ENCODE measurements at places on chromosomes 3 and 15. TPM values are rescaled to one million over a fixed set of nuclear protein-coding genes. Genes with fewer than 3 reads are reported as not detected.
A peak's percentile ranks its signal among the peaks of the same experiment; 100 is the strongest.

Gene DUOXA2
- not detected for total RNA-seq

Gene CRABP1
- not detected for total RNA-seq

- DNase-seq = no peak
These were observed 31.2 kb downstream of the IQGAP1 start for GRCh38 chr15:90419206-90419605.

Gene GOLGA6B
- 0.22 TPM for total RNA-seq

DNA sequence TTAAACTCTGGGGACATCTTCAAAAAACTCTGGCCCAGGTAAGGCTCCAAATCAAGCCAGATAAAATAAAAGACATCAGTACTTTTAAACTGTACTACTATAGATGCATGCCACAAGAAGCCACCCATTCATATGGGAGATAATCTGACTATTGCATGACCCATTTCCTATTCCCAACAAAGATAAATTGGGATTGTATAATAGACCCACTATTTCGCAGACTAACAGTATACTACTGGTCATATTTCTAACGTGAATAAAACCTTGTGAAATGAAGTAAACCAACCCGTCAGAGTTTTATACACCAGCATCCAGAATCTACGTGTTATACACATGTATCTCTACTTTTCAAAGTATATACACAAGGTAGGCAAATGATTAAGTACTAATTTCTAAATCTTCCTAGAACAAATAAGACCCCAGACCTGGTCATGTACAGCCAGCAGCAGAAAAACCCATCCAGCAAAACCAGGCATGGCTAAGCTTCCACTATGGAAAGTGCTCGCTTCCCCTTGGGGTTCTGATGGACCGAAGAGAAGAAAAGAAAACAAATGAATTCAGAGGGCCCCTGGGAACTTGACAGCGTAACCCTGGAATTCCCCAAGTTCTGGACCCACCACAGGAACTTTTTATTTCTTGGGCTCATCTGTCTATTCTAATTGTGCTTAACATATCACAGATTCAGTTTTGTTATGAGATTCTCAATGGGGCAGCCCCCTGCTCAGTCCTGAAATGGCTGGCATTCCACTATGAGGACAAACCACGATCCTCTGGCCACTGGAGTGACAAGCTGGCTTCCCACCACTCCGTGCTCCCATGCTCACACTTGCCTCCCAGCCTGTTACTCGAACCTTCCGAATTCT, 69.1 kb downstream of the MB21D2 start:
- no peak for DNase-seq

DNA sequence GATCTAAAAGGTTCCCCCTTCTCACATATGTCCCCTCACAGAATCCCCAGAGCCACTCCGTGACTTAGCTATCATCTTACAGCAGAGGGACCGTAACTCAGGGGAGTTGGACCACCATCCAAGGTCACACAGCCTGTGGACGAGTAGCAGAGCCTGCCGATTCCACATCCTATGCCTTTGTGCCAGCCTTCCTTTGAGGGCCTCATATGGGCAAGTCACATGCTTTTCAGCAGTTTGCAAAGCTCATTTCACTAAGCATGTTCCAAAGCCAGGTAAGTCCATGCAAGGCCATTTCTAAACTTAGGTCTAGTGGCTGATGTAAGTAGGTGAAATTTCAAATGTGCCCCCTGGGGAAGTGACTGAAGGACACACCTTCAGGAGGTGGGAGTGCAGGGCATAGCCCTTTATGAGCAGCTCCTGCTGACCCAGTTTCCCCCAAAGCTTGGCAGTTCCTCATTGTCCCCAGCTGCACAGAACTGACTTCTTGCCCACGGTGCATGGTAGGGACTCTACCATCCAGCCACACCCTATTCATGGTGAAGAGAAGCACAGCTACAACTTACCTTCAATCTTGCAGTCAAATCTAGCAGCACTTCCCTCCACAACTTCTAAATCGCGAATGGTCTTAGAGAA, 33.3 kb upstream of the HACD2 start:
- DNase-seq = no peak

GRCh38 chr3:42655331-42655888, 1.9 kb downstream of the ZBTB47 start:
- DNase-seq = no peak

Gene PATL2
- 2.0 TPM for total RNA-seq

Gene WHAMM
- total RNA-seq = 6.9 TPM

- DNase-seq = peak; percentile 19
These were observed 5.7 kb upstream of the KLHL24 start for GRCh38 chr3:183629546-183630301.

GRCh38 chr15:25664761-25665160, 198.4 kb downstream of the ATP10A start:
- no peak for DNase-seq

- DNase-seq = no peak
These were observed 681.1 kb upstream of the CADM2 start for GRCh38 chr3:84277562-84278224.

DNA sequence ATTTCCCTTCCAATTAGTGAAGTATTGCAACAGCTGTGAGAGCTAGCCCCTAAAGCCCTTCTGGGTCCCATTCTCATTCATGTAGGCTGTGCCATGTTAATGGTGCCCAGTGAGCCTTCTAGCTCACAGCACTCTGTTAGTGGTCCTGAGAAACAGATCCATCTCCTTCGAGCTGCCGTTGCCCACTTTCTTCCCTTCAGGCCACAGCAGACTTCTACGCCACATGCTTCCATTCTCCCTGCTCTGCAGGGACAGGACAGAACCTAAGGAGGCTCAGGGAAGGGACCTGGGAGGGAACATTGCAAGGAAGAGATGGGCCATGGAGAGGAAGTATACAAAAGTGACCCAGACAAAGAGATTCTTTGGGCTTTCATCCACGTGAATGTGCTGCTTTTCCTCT, 11.7 kb upstream of the STARD5 start:
- no peak for DNase-seq

GRCh38 chr3:43294975-43295374, 8.6 kb downstream of the SNRK start:
- no peak for DNase-seq

GRCh38 chr3:4906107-4906621, 73.1 kb upstream of the BHLHE40 start:
- DNase-seq = peak; percentile 26

GRCh38 chr3:159632128-159632527, 356.5 kb upstream of the IL12A start:
- DNase-seq = no peak

Gene LRRIQ4
- total RNA-seq = 1.3 TPM

DNA sequence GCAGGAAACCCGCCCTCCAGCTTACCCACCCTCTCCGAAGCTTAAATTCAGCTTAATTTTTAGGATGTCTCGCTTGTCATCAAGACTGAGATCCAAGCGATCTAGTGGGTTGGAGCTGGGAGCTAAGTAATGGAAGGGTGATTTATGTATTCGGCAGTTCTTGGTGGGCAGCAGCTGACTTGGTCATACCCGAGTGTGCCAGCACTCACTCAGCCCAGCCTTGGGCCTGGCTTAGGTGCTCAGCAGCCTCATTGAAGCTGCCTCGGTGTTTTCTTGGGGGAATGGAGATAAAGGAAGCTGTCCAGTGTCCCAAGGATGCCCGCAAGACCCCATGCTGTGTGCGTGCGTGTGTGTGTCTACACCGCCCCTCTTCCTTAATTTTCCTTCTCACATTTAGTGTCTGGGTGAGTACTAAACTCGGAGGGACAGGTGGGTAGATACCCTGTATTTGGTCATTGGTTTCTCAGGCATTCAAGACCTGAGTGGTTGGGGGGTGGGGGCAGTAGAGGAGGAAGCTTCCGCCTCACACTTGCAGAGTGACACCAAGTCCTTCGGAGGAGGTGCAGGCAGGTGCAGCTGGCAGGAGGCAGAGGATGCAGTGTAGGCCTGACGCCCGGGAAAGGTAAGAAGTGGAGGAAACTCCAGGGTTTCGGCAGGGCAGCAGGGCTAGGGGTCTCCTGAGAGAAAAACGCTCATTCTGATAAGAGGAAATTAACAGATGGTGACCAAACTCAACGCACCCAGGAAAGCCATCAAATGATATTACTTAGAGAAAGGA, 92.8 kb downstream of the PCSK6 start:
- DNase-seq = no peak

DNA sequence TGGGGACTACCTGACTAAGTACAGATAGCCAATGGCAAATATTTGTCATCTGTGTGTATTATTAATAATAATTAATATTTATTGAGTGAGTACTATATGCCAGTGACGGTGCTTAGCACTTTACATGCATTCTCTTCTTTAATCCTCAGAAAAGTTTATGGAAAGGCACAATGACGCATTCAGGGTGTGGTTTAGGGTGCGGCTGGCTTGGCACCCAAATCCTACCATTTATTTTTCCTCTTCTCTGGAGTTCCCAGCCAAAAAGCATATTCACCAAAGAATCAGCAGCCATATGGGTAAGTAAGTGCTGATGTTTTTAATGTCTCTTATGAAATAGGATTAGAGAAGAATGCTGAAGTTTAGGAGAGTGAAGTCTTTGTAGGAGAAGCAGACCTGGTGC, 140.4 kb upstream of the TP63 start:
- DNase-seq = peak; percentile 24

- no peak for DNase-seq
These were observed 166.9 kb upstream of the FAM3D start for GRCh38 chr3:58833491-58833890.

- DNase-seq = no peak
These were observed 55.4 kb upstream of the SNRPN start for GRCh38 chr15:24899367-24899766.

GRCh38 chr3:53065841-53066480, 20.1 kb upstream of the SFMBT1 start:
- DNase-seq = no peak

GRCh38 chr15:40944510-40945296, 8.6 kb upstream of the CHAC1 start:
- DNase-seq = no peak

Gene SLITRK3
- not detected for total RNA-seq

Gene IQGAP1
- 164 TPM for total RNA-seq

GRCh38 chr15:69513986-69514385, 61.4 kb downstream of the RPLP1 start:
- DNase-seq = no peak

Gene MOBP
- not detected for total RNA-seq

GRCh38 chr3:183392186-183393034, 36.0 kb downstream of the MCF2L2 start:
- DNase-seq = no peak

Gene ARHGAP11A
- total RNA-seq = 91.6 TPM

- peak; percentile 88 for DNase-seq
These were observed 42.2 kb downstream of the B3GNT5 start for GRCh38 chr3:183295211-183295610.

GRCh38 chr3:13201851-13202250, 128.6 kb upstream of the IQSEC1 start:
- DNase-seq = no peak

DNA sequence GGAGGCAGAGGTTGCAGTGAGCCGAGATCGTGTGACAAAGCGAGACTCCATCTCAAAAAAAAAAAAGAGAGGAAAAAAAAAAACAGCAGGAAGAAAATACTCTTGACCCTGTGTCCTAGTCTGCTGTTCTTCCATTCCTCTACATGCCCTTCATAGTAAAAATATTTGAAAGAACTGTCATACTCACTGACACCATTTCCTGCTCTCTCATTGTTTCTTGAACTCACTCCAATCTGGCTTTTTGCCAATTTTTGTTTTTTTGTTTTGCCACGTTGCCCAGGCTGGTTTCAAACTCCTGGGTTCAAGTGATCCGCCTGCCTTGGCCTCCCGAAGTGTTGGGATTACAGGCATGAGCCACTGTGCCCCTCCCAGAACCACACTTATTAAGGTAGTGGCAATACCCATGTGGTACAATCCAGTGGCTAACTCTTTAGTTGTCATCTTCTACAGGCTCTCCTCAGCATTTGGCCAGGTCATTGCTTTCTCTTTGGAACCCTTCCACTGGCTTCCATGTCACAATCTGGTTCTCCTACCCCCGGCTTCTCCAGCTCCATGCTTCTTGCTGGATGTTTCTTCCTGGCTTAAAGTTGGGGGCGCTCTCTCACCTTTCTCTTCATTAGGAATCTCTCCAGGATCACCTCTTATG, 238.2 kb upstream of the C2CD4B start:
- peak; percentile 30 for DNase-seq

Gene ARL14
- 13.0 TPM for total RNA-seq

GRCh38 chr3:19881036-19881435, 53.0 kb downstream of the EFHB start:
- DNase-seq = no peak

DNA sequence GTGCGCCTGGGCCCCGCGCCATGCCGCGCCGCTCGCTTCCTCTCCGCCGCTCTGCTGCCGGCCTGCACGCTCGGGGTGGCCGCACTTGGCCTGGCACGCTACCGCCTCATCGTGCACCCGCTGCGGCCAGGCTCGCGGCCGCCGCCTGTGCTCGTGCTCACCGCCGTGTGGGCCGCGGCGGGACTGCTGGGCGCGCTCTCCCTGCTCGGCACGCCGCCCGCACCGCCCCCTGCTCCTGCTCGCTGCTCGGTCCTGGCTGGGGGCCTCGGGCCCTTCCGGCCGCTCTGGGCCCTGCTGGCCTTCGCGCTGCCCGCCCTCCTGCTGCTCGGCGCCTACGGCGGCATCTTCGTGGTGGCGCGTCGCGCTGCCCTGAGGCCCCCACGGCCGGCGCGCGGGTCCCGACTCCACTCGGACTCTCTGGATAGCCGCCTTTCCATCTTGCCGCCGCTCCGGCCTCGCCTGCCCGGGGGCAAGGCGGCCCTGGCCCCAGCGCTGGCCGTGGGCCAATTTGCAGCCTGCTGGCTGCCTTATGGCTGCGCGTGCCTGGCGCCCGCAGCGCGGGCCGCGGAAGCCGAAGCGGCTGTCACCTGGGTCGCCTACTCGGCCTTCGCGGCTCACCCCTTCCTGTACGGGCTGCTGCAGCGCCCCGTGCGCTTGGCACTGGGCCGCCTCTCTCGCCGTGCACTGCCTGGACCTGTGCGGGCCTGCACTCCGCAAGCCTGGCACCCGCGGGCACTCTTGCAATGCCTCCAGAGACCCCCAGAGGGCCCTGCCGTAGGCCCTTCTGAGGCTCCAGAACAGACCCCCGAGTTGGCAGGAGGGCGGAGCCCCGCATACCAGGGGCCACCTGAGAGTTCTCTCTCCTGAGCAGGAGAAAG, 951 bp downstream of the GPR62 start:
- DNase-seq = peak; percentile 63

GRCh38 chr3:67898916-67899315, 244.5 kb upstream of the SUCLG2 start:
- no peak for DNase-seq

- DNase-seq = peak; percentile 87
These were observed 17.3 kb upstream of the STAC start for GRCh38 chr3:36362973-36363372.

Gene C3orf22
- total RNA-seq = not detected

DNA sequence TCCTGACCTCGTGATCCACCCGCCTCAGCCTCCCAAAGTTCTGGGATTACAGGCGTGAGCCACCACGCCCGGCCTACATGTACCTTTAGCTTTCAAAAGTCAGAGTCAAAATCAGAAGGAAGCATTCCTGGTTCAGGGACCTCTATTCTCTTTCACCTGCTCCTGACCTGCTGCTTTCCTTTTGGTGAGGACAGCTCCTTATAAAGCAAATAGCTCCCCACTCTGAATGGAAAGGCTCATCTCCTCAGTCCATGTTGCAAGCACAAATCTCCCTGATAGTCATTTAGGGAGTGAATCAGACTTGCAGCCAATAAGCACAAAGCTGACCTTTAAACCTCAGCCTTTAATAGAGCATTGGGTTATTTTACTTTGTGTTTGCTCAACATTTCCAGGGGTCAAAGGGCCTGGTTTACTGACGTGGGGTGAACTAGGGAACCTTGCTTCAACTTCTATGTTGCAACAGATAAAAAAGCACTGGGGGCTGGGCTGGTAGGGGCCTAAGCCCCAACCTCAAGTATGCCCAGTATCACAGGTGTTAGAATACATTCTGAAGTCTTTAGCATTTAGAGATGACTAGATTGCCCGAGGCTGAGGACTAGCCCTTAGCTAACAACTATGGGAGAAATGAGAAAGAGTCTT, 43.1 kb downstream of the THRB start:
- DNase-seq = peak; percentile 37

All from PC-9 (cell line).